ENCODE measurements at places on chromosomes 2 and 18. TPM values are rescaled to one million over a fixed set of nuclear protein-coding genes. Genes with fewer than 3 reads are reported as not detected.

DNA sequence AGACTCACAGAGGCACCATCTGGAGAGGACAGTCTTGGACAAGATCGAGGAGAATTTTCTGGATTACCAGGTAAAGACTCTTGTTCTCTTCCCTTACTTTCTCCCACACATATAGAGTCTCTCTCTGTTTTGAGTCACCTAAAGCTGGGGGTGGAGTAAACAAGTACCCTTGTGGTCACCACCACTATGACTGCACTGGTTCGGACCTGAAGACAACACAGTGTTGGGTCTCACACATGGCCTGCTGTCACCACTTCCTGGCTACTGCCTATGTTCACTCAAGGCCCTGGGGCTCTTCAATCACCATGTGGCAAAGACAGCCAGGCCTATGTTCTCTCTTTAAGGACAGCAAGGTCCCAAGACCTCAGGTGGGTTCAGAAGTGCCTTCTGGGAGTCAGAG lies 253.3 kb upstream of the VRK2 start:
- H3K4me1 ChIP-seq = no peaks in the 10 kb centered on the region
- no peak overlapping the region for H3K4me3 ChIP-seq
- no peaks in the 10 kb centered on the region for H3K27me3 ChIP-seq
- H3K27ac ChIP-seq = no peak overlapping the region

DNA sequence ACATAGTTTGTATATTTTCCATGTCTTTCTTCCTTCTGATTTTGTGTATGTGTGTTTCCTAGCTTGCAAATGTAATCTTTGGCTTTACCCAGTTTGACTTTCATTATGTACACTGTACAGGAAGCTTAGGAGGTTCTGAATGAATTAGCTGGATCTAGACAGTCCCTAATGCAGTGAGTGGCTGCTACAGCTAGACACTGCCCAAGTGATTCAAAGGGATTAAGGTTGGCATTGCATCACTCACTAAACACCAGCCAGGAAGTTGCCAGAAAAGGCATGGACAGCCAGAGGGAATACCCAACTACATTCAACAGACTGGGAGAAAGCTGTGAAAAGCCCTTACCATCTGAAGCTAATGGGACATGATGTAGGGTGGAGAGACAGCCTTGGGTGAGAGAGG lies 316.0 kb upstream of the MEX3C start:
- no peaks in the 10 kb centered on the region for H3K36me3 ChIP-seq
- no peak overlapping the region for H3K4me3 ChIP-seq
- DNase-seq = no peak
- H3K27me3 ChIP-seq = no peaks in the 10 kb centered on the region

- no peak for DNase-seq
- no peak overlapping the region for H3K4me3 ChIP-seq
- H3K36me3 ChIP-seq = no peaks in the 10 kb centered on the region
- no peaks in the 10 kb centered on the region for H3K27me3 ChIP-seq
- no peaks in the 10 kb centered on the region for H3K4me1 ChIP-seq
- H3K27ac ChIP-seq = no peak overlapping the region
Observed at GRCh38 chr2:206071807-206072206, 14.2 kb downstream of the INO80D start.

The ACMSD gene
- not detected for total RNA-seq

GRCh38 chr18:55320424-55321264 lies 267.3 kb downstream of the TCF4 start:
- H3K27me3 ChIP-seq = no peaks in the 10 kb centered on the region
- peaks cover 45% of the 10 kb centered on the region for H3K4me1 ChIP-seq
- H3K36me3 ChIP-seq = no peaks in the 10 kb centered on the region
- peak overlapping the region; percentile 95 for H3K27ac ChIP-seq
- H3K4me3 ChIP-seq = peak overlapping the region; percentile 79
- no peak for DNase-seq

- H3K4me1 ChIP-seq = no peaks in the 10 kb centered on the region
- no peak for DNase-seq
- H3K4me3 ChIP-seq = no peak overlapping the region
- H3K27ac ChIP-seq = no peak overlapping the region
- H3K27me3 ChIP-seq = no peaks in the 10 kb centered on the region
Observed at GRCh38 chr18:48707636-48708296, 168.9 kb downstream of the CTIF start.

- no peaks in the 10 kb centered on the region for H3K36me3 ChIP-seq
- no peak for DNase-seq
- H3K27me3 ChIP-seq = no peaks in the 10 kb centered on the region
- peaks cover 9% of the 10 kb centered on the region for H3K4me1 ChIP-seq
- peak overlapping the region; percentile 98 for H3K4me3 ChIP-seq
Observed at GRCh38 chr2:214807653-214808052, 1.8 kb downstream of the BARD1 start.

GRCh38 chr2:104768694-104769093 lies 85.2 kb upstream of the POU3F3 start:
- no peak overlapping the region for H3K4me3 ChIP-seq
- no peak overlapping the region for H3K27ac ChIP-seq
- no peak for DNase-seq
- no peaks in the 10 kb centered on the region for H3K36me3 ChIP-seq
- no peaks in the 10 kb centered on the region for H3K27me3 ChIP-seq

DNA sequence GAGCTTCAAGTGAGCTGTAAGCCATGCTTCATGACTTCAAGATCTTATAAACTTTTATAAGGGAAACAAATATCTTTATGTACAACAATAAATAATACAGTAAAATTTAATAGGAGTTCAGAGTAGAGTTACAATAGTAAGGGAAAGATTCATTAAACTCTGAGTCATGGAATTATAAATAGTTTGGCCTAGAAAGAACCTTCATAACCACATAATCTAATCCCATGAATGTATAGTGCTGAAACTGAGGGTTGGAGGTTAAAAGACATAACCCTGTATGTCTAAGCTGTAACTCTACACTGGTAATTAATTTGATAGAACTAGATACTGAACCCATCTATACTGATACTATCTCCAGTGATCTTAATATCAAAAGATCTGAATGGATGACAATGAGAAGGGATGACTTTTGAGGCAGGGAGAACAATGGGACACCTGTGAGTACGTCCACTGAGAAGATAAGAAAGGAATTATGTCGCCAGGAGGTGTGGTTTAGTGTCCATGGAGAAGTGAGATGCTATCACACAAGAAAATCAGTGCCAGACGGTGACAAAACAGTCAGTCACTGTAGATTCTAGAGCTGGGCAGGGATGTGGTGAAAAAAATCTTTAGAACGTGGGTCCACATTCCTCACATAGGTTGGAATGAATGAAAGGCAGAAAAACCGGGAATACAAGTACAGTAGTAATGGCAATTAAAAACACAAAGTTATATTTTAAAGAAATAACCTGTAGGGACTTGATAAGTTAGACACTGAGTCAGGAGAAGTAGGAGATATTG lies 1.1 kb downstream of the IL1F10 start:
- DNase-seq = no peak
- no peaks in the 10 kb centered on the region for H3K4me1 ChIP-seq
- no peak overlapping the region for H3K4me3 ChIP-seq
- no peaks in the 10 kb centered on the region for H3K36me3 ChIP-seq
- no peaks in the 10 kb centered on the region for H3K27me3 ChIP-seq

DNA sequence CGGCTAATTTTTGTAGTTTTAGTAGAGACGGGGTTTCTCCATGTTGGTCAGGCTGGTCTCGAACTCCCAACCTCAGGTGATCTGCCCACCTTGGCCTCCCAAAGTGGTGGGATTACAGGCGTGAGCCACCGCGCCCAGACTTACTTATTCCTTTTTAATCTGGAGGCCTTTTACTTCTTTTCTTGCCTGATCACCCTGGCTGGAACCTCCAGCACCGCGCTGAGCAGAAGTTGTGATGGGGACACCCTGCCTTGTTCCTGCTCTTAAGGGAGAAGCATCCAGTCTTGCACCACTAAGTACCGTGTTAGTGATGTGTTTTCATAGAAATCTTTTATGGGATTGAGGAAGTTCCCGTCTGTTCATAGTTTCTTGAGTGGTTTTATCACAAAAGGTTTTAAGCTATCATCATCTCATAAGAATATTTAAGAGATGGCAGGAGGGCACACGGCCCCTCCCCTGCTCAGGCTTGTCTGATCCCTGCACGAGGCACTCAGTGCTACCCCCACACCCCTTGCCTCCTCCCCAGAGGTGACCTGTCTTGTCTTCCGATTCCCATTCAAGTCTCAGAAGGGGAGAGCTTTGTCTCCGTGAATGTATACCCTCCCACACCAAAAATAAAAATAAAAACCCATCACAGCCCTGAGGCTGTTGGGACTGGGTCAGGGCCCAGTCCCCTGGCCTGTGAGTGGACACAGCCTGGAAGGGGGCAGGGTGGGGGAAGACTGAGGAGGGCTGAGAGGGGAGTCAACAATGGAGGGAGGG lies 65.3 kb upstream of the SMAD7 start:
- DNase-seq = no peak
- H3K4me3 ChIP-seq = no peak overlapping the region
- no peaks in the 10 kb centered on the region for H3K27me3 ChIP-seq
- H3K4me1 ChIP-seq = peaks cover 8% of the 10 kb centered on the region
- no peaks in the 10 kb centered on the region for H3K36me3 ChIP-seq
- no peak overlapping the region for H3K27ac ChIP-seq

The TMEM200C gene
- total RNA-seq = not detected

DNA sequence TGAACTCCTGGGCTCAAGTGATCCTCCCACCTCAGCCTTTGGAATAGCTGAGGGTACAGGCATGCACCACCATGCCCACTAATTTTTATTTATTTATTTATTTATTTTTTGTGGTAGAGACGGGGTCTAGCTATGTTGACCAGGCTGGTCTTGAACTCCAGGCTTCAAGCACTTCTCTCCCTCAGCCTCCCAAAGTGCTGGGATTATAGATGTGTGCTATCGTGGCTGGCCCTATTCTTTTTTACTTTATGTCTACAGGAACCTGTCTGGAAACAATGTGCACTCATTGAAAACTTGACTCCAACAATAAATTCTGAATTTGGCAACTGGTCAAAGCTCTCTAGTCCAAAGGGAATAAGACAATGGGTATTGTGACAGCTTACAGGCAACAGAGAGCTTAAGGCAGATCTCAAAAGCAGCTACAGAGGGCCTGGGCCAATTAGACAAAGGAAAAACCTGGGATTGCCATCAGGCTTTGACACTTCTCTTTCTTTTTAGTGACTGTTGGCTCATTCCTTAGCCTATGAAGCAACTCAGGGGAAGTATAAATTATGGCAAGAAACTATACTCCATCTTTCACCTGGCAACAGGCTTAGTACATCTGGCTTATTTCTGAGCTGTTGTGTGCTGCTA lies 55.1 kb upstream of the RAPGEF4 start:
- no peak for DNase-seq
- no peaks in the 10 kb centered on the region for H3K27me3 ChIP-seq
- H3K36me3 ChIP-seq = no peaks in the 10 kb centered on the region
- no peak overlapping the region for H3K4me3 ChIP-seq

GRCh38 chr2:58195662-58196061 lies 45.5 kb downstream of the FANCL start:
- H3K27me3 ChIP-seq = no peaks in the 10 kb centered on the region
- H3K4me1 ChIP-seq = no peaks in the 10 kb centered on the region
- peaks cover 2% of the 10 kb centered on the region for H3K36me3 ChIP-seq
- no peak overlapping the region for H3K4me3 ChIP-seq
- no peak for DNase-seq

The ZNF236 gene
- 14.1 TPM for total RNA-seq

GRCh38 chr18:49486134-49486533 lies 900 bp downstream of the C18orf32 start:
- H3K4me1 ChIP-seq = peaks cover 11% of the 10 kb centered on the region
- peak overlapping the region; percentile 97 for H3K4me3 ChIP-seq
- H3K27ac ChIP-seq = peak overlapping the region; percentile 85
- peaks cover 24% of the 10 kb centered on the region for H3K36me3 ChIP-seq
- no peak for DNase-seq

- H3K4me1 ChIP-seq = no peaks in the 10 kb centered on the region
- no peaks in the 10 kb centered on the region for H3K27me3 ChIP-seq
- no peaks in the 10 kb centered on the region for H3K36me3 ChIP-seq
- no peak overlapping the region for H3K27ac ChIP-seq
- H3K4me3 ChIP-seq = no peak overlapping the region
Observed at GRCh38 chr2:59875836-59876235, 677.6 kb downstream of the BCL11A start.

DNA sequence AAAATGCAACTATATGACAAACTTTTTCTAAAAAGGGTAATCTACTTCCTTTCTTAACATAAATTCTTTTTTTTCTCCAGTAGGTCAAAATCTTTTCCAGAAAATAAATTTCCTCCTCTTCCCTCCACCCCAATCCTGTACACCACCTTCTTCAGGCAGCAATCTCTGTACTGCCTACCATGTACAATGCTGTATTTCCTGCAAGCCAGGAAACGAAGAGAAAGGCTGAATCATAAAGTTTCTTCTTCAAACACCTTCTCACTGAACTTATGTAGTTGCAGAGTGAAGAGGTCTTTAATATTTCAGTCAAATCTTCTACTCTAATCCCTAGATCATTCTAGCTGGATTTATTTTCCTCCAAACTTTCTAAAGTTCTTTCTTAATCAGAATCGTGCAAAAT lies 18.2 kb upstream of the C2orf66 start:
- DNase-seq = no peak
- no peak overlapping the region for H3K4me3 ChIP-seq
- H3K4me1 ChIP-seq = peaks cover 3% of the 10 kb centered on the region
- no peak overlapping the region for H3K27ac ChIP-seq
